ENCODE measurements at places on chromosomes 1 and 21.

GRCh38 chr1:153364766-153365666 lies 7.4 kb downstream of the S100A9 start:
- no peaks in the 10 kb centered on the region for H3K27me3 ChIP-seq
- no peak overlapping the region for H3K4me3 ChIP-seq
- no peak overlapping the region for H3K27ac ChIP-seq
- DNase-seq: no peak

GRCh38 chr1:35603941-35604340 lies 30.8 kb downstream of the TFAP2E start:
- DNase-seq: no peak
- H3K36me3 ChIP-seq: peaks cover 64% of the 10 kb centered on the region
- no peak overlapping the region for H3K4me3 ChIP-seq
- H3K27ac ChIP-seq: no peak overlapping the region

DNA sequence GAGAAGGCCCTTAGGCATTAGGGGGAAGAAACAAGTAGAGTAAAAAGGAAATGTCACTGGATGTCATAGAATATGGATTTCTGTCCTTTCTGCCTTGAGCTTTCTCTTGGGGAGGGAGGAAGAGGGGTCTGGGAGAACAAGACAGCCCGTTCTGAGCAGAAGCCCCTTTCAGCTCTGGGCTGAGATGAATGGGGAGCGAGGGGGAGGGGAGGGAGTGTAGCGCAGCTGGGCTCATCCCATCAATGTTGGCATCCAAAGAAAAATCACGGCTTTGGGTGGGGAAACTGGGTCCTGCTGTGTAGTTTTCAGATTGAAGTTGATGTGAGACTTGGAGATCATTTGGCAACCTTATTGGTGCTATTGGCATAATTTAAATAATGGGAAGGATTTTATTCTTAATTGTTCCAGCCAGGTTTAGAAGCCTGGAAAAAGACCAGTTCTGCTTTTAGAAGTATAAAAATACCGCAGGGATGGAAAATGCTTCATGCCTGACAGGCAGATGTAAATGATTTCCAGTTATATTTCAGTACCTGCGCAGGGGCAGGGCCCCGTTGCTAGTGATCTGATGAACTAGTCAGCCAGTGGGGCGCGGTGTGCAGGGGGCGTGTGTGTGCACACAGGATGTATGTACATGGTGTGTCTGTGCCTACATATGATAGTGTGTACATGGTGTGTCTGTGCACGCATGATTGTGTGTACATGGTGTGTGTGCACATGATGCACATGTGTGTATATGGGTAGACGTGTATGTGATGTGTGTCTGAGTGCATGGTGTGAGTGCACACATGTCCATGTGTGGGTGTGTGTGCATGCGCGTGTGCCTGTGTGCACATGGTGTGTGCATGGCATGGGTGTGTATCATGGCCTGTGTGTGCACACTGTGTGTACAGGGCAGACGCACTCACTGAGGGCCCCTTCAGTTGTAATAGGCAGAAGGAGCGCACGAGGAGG lies 36.0 kb downstream of the ABCG1 start:
- H3K4me1 ChIP-seq: peaks cover 6% of the 10 kb centered on the region
- H3K4me3 ChIP-seq: no peak overlapping the region
- H3K27ac ChIP-seq: no peak overlapping the region
- DNase-seq: no peak
- no peaks in the 10 kb centered on the region for H3K36me3 ChIP-seq

DNA sequence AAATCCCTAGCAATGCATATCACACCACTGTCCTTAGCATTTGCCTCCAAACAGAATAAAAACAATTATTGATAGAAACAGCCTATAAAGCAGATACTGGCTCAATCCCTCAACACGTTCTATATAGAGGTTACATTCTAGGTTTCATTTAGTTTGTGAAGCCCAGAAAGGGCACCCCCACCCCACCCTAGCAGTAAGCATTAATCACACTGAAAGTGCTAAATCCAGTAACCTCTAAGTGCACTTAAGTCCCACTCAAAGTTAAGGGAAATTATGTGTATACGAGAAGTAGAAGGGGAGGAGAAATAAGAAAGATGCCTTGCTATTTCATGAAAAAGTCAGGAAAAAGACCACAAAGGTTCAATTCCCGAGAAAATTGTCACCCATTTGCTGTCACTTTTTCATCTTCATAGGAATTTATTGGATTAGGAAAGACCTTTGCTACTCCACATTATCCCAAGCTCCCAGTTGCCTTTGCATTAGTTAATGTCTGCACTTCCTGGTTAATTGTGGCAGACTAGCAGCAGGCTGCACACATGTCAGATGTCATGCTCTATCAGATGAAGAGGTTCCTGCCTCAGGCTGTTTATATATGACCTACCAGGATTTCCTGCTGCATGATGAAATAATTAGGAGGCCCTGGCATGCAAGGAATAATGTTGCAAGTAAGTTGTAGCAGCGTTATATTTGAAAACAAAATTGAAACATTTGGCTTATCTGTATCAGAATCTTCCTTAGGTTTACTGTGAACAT lies 54.5 kb upstream of the LHX8 start:
- no peak for DNase-seq
- no peak overlapping the region for H3K4me3 ChIP-seq
- no peaks in the 10 kb centered on the region for H3K4me1 ChIP-seq
- no peaks in the 10 kb centered on the region for H3K27me3 ChIP-seq
- no peaks in the 10 kb centered on the region for H3K36me3 ChIP-seq
- no peak overlapping the region for H3K27ac ChIP-seq

DNA sequence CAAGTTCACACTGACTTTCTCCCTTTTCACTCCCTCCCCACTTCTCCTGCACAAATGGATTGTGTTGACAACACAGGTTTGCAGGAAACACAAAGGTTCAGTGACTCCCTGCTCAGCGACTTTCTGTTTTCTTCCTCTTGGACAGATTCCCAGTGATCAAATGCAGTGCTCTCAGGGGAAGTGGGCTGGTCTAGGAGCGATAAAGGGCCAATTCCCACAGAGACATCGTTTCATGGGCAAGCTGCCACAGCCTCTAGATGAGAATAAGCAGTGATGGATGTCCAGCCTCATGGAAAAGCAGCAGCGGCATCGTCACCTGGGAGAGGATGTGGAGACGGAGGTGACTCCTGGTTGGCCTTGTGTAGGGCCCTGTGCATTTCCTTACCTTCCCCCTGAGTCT lies 30.6 kb downstream of the FYB2 start:
- no peak overlapping the region for H3K4me3 ChIP-seq
- H3K27ac ChIP-seq: no peak overlapping the region
- H3K36me3 ChIP-seq: no peaks in the 10 kb centered on the region
